ENCODE measurements at places on chromosomes 12 and 14.
A peak's percentile ranks its signal among the peaks of the same experiment; 100 is the strongest.

- DNase-seq, result peak; percentile 24
These were observed 103.9 kb downstream of the ZFP36L1 start for GRCh38 chr14:68688872-68689371.

DNA sequence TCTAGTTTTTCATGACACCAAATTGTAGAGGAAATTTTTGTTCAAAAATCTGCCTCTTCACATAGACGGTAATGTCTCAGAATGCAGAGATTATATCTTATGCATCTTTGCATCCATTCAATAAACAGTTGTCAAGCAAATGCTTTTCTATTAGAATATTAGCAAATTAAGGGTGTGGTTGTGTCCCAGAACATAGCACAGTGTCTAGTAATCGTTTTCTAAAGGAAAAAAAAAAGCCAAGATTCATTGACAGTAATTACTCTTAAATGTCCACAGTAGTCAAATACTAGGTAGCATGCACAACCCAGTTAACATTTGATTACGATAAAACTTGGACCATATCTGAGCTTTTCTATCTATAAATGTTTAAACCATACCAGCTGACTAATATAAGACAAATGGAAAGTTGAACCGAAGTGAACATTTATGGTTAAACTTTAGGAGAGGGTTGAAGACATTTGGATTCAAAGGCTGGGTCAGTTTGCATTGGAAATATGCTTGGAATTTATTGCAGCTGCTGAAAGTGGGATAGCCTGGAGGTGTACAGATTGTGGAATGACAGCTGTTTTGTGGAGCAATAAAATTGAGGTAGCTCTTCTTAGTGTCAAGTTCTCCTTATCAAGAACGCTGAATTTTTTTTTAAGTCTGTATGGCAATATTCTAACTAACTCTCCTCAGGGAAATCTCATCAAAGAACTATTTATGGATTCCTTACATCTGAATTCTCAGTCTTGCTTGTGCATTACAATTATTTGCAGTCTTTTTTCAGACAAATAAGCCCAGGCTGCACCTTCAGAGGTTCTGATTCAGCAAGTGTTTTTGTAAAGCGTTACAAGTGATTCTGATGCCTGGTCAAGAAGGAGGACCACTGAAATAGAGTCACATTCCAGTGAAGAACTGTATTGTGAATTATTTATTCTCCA lies 66.7 kb upstream of the ATP2B1 start:
- no peak for DNase-seq

DNA sequence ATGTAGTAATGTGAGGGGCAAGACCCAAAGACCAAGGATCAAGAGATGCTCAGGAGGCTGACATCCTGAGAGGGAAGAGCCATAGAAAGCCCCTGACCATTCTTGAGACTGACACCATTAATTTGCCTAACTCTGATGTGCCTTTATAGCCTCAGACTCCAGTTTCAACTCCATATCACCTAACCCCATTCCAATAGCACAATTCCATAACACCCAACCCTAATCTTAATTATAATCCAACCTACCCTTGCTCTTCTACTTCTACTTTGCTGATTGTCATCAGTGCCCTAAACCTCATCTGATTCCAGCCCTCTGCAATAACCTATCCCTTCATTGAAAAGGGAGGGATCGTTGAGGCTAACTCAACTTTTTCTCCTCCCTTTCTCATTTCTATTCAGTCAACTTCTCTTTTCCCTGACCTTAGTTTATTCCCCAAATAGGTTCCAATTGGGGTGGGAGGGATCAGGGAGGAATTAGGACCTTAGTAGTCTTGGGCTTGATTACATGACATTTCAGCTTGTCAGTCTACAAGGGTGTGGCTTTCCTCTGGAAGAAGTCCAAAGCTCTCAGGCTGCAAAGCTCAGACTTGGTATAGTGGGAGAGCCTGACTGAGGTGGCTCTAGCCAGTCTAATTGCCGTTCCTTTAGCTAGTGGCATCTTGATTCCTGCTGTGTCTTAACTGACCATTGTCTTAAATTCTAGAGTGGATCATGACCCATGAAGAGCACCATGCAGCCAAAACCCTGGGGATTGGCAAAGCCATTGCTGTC lies 3.1 kb downstream of the PFKM start:
- no peak for DNase-seq

DNA sequence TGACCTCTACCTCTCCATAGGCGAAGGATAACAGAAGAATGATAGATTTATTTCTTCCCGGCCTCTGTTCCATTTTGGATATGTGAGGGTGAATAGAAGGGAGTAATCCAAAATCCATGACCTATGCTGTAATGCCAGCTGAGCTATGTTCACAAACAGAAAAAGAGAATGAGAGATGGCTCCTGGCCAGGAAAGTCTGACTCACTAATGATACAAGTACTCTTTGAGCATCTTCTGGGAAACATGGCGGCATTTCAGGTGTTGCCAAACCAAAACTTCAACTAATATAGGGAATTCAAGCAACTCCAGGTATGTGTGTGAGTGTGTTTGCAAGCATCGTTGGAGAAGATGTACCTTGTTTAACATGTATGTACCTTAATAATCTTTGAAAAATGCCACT lies 55.1 kb downstream of the MED13L start:
- peak; percentile 56 for DNase-seq

DNA sequence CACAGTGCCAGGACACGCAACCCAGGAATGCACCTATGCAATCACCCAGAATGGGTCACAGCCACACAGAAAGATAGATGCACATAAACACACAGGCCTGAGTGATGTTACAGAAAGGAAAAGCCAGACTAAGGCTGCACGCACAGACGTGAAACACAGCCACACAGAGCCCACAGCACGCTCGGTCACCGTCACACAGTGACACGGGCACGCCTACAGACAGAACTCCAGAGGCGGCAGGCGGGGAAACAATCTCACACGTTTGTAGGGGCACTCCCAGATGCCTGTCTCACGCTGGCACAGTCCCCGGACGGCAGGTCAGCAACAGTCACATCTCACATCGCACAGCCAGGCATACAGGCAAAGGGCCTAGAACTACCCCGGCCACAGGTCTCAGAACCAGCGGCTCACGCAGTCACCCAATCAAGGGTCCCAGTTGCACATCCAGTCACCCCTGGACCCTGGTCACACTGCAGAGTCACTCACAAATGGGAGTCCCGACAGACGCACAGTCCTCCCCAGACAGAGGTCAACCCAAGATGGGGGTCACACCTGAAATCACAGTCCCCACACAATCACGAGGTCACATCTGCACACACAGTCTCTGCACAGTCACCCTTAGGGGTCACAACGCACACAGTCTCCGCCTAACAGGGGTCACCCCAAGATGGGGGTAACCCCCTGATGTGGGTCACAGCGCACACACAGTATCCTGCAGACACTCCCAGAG lies 790 bp downstream of the SSH1 start:
- DNase-seq, result peak; percentile 73

DNA sequence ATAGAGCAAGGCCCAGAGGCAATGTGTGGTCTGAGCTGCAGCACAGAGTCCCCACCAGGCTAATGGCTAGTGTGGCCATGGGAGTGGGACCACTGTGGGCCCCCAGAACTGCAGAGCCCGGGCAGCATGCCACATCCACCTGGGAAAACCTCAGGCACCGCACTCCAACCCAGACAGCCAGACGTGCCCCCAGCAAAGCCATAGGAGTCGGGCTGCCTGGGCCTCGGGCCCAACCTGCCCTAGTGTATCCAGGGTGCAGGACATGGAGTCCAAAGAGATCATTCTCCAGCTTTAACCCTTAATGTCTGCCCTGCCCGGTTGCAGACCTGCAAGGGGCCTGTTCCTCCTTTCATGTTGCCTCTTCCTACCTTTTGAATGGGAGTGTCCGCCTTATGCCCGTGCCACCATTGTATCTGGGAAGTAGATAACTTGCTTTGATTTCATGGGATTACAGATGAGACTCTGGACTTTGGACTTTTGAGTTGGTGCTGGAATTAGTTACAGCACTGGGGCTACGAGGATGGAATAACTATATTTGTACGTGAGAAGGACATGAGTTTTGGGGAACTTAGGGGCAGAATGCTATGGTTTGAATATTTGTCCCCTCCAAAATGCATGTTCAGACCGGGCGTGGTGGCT lies 29.1 kb upstream of the DEGS2 start:
- no peak for DNase-seq

DNA sequence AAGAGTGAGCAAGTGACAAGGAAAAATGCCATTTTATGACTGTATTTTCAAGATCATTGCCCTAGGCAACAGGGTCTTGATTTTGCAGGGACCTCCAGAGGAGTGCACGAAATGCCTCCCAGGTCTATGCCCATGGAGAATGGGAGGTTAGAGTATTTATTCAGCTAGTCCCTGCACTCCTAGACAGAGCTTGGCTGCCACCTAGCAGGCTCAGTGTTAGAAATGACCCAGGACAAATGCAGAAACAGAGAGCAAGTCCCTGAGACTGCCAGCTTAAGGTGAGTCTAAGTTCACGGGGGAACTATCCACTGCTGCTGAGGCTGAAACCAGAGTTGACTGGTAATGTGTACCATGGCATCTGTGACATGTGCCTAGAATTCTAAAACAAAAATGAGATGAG lies 506.4 kb downstream of the MED13L start:
- no peak for DNase-seq

DNA sequence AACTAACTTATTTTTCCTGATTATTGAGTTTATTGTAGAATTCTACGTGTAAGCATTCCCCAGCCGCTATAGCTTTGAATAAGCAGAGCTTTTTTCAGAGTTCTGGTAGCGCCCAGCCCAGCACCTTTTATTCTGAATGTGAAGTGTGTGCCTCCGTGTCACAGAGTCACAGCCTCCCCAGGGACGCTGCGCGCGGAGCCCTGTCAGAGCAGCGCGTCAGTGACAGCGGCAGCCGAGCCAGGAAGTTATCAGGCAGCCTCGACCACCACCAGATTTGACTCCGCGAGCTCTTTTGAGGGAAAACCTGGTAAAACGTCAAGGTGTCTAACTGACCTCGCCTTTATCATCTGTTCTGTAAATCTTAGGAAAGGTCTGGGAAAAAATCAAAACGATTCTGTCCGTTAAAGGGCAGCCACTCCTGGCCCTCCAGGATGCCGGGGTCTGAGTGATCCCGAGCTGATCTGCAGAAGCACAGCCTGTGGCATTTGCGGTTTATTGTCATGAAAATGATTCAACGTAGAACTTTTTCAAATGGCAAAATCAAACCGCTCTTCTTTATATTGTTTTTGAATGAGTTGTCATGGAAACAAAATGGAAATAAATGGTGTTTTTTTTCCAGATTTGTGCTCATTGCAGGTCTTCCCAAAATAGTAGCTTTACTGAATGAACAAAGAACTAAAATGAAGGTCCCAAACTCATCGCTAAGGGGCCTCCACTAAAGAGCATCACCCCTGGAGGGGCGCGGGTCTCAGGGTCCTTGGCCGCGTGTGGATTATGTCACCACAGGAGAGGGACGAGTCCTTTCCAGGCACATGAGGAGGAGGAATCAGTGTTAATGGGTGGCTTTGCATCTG lies 43.1 kb upstream of the MMP17 start:
- no peak for DNase-seq

GRCh38 chr12:24599736-24600135 lies 349.2 kb downstream of the BCAT1 start:
- no peak for DNase-seq

DNA sequence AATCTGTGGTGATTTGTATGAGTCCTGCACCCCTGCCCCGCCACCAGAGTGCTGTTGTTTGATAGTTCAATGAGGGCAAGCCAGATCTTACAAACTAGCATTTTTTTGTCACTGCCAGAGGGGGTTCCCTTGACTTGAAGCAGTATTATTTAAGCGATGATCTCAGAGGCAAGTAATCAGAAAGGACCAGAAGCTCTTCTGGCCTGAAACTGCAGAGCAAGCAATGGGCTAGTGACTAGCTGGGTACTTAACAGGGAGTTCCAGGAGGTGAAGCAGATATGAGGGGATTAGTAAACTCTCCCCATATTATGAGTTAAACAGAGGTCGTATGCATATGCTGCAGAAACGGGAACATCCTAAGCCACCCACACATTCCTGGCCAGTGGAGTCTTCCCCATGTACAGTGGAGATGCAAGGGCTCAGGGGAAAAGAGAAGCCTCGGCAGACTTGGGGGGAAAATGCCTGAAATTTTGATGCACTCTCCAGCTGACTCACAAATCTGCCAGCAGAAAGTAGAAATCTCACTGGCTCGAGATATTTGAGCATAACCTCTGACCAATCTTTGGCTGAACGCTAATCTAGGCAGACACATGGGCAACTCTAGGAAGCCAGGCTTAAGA lies 8.3 kb upstream of the CRACR2A start:
- DNase-seq, result no peak

GRCh38 chr12:69569236-69569635 lies 16.0 kb upstream of the CCT2 start:
- DNase-seq, result no peak

DNA sequence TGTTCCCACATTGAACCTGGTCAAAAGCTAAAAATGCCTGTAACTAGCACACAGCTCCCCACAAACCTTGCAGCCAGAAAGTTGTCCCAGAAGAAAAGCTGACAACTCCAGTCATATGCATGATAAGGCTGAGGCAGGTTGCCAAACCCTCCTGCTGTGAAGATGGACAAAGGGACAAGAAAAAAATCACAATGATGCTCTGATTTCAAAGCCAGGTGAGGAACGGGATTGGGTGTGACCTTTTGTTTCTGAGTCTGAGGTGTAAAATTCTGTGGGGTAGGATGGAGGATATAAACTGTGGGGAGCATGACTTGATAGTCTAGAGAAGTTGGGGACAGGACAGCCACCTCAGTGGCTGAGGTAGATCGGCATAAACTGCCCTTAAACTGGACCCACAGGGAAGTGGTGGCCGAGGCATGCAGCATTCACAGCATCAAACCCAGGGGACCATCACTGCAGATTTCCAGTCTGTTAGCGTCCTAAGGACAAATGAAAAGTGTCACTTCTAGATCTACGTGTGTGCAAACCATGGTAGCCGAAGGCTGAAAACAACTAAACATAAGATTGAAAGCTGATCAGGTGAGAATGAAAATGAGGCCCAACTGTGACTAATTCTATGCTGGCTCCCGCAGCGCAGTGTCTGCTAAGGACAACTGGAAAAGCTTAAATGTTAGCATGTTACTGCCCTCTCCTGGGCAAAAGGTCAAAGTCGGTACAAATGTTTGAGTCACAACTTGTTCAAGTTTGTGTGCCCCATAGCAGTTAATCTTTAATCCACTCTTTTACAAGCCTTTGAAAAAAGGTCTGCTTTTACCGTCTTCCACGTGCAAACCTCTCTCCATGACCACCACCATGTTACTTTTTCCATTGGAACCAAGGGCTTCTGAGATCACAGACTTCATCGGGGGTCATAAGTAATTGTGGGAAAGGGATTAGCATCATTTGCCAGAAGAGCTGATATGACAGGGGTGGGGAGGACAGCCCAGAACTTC lies 39.8 kb downstream of the GRIN2B start:
- DNase-seq, result no peak

- peak; percentile 70 for DNase-seq
These were observed 131.1 kb downstream of the PRKCH start for GRCh38 chr14:61452452-61452851.

GRCh38 chr14:95507701-95508103 lies 8.7 kb downstream of the SYNE3 start:
- DNase-seq, result no peak

GRCh38 chr14:92491782-92492181 lies 21.8 kb upstream of the RIN3 start:
- DNase-seq, result no peak

Data from CD4-positive, alpha-beta T cell treated with Interleukin-17A for 4 hours (primary cell).